ENCODE measurements at places on chromosomes 1 and 21.
A peak's percentile ranks its signal among the peaks of the same experiment; 100 is the strongest.

- H3K4me1 ChIP-seq, result peaks cover 26% of the 10 kb centered on the region
- no peaks in the 10 kb centered on the region for H3K27me3 ChIP-seq
- DNase-seq, result no peak
- peak overlapping the region; percentile 98 for H3K4me3 ChIP-seq
Measured at GRCh38 chr1:113073479-113073950, 517 bp downstream of the LRIG2 start.

DNA sequence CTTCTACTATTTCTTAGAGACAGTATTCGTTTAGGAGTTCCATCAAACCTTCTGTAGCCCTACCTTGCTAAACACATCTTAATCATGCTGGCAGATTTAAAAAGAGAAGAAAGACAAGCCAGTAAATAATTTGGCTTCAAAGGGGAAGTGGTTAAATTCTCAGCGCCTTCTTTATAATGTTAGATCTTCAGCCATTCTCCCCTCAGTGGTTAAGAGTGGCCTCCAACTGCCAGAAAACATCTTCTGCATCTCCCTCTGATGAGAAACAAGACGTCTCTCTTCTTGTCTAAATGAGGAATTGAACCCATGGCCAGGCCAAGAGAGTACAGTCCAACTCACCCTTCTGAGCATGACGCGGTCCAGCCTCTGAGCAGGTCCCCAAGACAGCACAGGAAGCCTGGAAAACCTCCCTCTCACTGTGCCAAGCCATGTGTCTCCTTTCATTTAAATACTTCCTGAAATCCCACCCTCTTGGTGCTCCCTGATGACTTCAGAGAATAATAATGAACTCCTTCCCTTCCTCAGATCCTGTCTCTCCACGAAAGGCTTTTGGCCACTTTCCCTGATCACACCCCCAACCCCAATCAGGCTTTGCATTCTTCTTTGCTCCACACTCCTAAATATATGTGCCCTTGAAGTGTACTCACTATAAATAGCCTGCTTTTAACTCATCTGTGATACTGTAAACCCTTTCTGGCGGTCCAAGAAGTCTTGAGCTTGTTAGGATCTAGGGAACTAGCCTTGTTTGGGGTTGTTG is 16.4 kb upstream of the LRRC52 start:
- H3K36me3 ChIP-seq, result no peaks in the 10 kb centered on the region
- no peak overlapping the region for H3K4me3 ChIP-seq
- DNase-seq, result no peak
- peaks cover 45% of the 10 kb centered on the region for H3K27me3 ChIP-seq

DNA sequence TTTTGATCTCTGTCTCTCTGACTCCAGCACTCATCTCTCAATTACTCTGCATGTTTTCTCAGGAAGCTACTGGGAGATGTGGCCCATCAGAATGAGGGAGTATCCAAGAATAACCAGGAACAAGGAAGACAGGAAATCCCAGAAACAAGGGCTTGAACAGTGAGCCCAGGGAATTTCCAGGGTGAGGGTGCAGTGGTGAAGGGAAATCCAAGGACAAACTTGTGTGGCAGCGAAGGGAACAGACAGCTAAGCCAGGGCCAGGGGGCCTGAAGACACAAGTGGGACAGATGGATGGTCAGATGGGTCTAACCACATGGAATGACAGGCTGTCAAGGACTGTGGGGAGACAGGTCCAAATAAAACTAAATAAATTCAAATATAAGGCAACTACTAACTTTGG is 121.8 kb upstream of the ERRFI1 start:
- peaks cover 53% of the 10 kb centered on the region for H3K4me1 ChIP-seq
- no peak overlapping the region for H3K27ac ChIP-seq
- H3K36me3 ChIP-seq, result no peaks in the 10 kb centered on the region
- no peak overlapping the region for H3K4me3 ChIP-seq
- DNase-seq, result no peak
- H3K27me3 ChIP-seq, result peaks cover 27% of the 10 kb centered on the region

- no peak overlapping the region for H3K4me3 ChIP-seq
- peaks cover 2% of the 10 kb centered on the region for H3K27me3 ChIP-seq
- no peak for DNase-seq
- H3K4me1 ChIP-seq, result no peaks in the 10 kb centered on the region
- H3K36me3 ChIP-seq, result no peaks in the 10 kb centered on the region
Measured at GRCh38 chr21:38878379-38879179, 72.8 kb downstream of the ETS2 start.

GRCh38 chr1:1040004-1040991 is 20.4 kb downstream of the AGRN start:
- peaks cover 15% of the 10 kb centered on the region for H3K27me3 ChIP-seq
- peaks cover 19% of the 10 kb centered on the region for H3K4me1 ChIP-seq
- peak; percentile 77 for DNase-seq

DNA sequence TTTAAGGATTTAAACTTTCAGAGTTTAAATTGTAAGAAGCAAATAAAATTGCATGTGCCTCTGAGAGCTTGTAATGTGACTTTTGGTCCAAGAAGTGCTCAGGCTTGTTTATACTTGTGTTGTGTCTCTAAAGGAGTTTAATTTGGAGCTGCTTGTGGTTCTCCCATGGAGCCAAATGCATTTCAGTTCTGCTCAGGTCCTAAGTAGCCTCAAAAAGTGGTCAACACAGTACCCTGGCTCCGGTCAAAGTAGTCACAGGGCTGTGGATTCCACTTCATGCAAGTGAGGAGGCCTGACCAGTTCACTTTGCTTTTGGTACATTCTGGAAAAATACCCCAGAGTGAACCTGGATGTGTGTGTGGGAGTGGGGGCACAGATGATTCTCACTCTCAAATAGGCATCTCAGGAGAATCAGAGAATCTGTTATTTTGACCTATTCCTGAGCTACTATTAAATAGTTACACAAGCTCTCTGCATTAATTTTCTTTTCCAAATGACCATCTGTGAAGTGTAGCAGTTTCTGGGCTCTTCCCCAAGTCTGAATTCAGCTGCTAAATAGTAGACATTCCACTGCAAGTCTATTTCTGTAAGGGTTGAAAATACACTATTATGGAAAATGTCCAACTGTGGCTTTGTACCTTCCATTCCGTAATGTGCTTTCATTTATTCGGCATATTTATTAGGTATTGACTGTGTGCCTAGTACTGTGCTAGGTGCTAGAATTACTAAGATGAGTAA is 31.7 kb upstream of the AGO1 start:
- H3K4me1 ChIP-seq, result no peaks in the 10 kb centered on the region
- no peak overlapping the region for H3K4me3 ChIP-seq
- no peak for DNase-seq
- no peaks in the 10 kb centered on the region for H3K27me3 ChIP-seq
- peaks cover 7% of the 10 kb centered on the region for H3K36me3 ChIP-seq

GRCh38 chr1:62070384-62071011 is 124.2 kb upstream of the L1TD1 start:
- no peaks in the 10 kb centered on the region for H3K27me3 ChIP-seq
- H3K27ac ChIP-seq, result no peak overlapping the region
- peaks cover 6% of the 10 kb centered on the region for H3K36me3 ChIP-seq

GRCh38 chr1:225691861-225692516 is 39.1 kb upstream of the ENAH start:
- no peak overlapping the region for H3K27ac ChIP-seq
- peaks cover 2% of the 10 kb centered on the region for H3K4me1 ChIP-seq
- no peaks in the 10 kb centered on the region for H3K27me3 ChIP-seq

DNA sequence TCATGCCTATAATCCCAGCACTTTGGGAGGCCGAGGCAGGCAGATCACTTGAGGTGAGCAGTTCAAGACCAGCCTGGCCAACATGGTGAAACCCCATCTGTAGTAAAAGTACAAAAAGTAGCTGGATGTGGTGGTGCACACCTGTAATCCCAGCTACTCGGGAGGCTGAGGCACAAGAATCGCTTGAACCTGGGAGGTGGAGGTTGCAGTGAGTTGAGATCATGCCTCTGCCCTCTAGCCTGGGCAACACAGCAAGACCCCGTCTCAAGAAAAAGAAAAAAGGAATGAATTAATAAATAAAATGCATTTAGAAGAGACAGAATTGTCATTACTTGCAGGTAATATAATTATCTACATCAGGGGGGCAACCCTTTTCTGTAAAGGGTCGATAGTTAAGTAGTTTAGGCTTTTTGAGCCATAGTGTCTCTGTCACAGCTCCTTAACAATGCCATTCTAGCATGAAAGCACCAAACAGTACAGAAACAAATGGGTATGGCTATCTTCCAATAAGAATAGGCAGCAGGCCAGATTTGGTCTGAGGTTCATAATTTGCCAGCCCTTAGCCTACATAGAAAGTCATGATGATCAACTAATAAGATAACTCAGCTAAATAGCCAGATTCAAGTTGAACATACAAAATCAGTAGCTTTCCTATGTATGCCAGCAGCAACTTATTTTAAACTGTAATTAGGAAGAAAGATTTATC is 56.8 kb downstream of the RPRD2 start:
- H3K36me3 ChIP-seq, result peaks cover 6% of the 10 kb centered on the region
- H3K4me1 ChIP-seq, result peaks cover 12% of the 10 kb centered on the region
- H3K4me3 ChIP-seq, result no peak overlapping the region
- no peak for DNase-seq
- H3K27me3 ChIP-seq, result no peaks in the 10 kb centered on the region

DNA sequence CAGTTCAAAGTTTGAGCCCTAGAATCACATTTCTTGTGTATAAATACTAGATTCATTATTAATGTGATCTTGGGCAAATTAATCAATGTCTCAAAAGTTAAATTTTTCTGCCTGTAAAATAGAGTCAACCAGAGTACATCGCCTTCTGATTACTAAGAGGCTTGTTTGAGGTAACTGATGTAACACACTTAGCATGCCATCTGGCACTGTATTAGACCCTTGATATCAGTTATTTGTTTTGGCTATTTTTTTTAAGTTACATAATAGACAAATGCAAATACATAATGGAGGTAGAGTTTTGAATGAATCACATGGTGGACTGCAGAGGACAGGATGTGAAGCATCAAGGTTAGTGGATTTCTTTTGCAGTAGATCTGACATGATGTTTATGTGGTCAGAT is 298.4 kb downstream of the ADGRL2 start:
- DNase-seq, result no peak
- no peak overlapping the region for H3K27ac ChIP-seq
- no peak overlapping the region for H3K4me3 ChIP-seq
- H3K4me1 ChIP-seq, result no peaks in the 10 kb centered on the region

- no peaks in the 10 kb centered on the region for H3K36me3 ChIP-seq
- no peak for DNase-seq
- H3K27me3 ChIP-seq, result no peaks in the 10 kb centered on the region
- no peak overlapping the region for H3K27ac ChIP-seq
Measured at GRCh38 chr1:52153010-52153409, 11.1 kb downstream of the ZFYVE9 start.

DNA sequence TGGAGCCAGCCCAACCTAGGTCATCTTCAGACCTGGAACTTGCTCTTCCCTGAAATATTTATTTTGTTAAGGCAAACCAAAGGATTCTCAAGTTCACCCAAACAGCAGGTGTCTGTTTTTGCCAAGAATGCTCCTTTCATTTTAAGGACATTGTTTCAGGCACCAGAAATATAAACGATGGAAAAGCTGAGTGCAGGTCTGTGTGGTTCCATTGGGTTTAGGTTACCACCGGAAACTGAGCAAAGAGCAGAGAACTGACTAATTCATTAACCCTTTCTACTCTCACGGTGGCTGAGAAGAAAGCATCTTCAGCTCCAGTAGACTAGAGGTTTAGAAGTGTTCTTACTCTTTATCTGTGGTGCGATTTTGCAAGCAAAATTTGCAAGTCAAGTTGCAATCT is 38.0 kb upstream of the ZC3H11B start:
- no peaks in the 10 kb centered on the region for H3K4me1 ChIP-seq
- no peaks in the 10 kb centered on the region for H3K36me3 ChIP-seq
- no peak overlapping the region for H3K4me3 ChIP-seq
- DNase-seq, result no peak
- H3K27me3 ChIP-seq, result no peaks in the 10 kb centered on the region
- no peak overlapping the region for H3K27ac ChIP-seq

DNA sequence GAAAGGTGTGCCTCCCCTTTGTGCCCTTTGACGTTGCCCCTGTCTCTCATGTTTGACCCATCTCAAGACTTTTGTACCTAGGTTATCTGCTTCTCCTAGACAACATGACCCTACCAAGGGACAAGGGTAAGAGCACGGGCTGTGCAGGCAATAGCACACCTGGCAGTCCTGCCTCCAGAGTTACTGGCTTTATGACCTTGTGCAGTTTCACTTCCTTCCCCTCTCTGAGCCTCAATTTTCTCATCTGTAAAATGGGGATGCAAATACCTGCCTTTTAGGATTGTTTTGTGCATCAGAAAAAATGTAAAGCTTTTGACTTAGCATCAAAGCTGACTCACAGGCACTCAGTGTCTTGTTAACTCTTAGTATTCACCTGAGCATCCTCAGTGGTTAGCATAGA is 36.4 kb downstream of the ELK4 start:
- no peak overlapping the region for H3K27ac ChIP-seq
- H3K27me3 ChIP-seq, result no peaks in the 10 kb centered on the region
- H3K4me1 ChIP-seq, result peaks cover 56% of the 10 kb centered on the region
- H3K4me3 ChIP-seq, result no peak overlapping the region
- peaks cover 19% of the 10 kb centered on the region for H3K36me3 ChIP-seq

DNA sequence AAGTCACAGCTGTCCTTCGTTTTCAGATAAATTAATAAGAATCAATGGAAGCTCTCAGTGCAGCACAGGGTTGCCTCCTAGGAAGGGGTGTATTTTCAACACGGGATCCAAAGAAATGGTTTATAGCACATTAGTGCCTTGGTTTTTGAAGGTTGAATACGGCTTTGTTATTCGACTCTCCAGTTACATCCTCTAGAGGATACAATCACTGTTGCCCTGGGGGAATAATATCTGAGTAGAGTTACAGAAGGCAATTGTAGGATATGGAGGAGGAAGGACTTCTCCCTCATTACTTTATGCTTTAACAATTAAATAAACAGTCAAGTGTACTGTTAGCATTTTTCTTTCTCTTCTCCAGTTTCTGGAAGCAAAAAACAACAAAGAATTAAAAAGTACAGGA is 14.3 kb upstream of the ZNF326 start:
- H3K4me1 ChIP-seq, result no peaks in the 10 kb centered on the region
- no peak overlapping the region for H3K27ac ChIP-seq
- H3K36me3 ChIP-seq, result no peaks in the 10 kb centered on the region
- no peak overlapping the region for H3K4me3 ChIP-seq

Measured in activated naive CD8-positive, alpha-beta T cell treated with anti-CD3 and anti-CD28 coated beads, Interleukin-2, amount 50 U/mL, for 24 hours (primary cell).